ENCODE measurements at places on chromosomes 6 and 20.

DNA sequence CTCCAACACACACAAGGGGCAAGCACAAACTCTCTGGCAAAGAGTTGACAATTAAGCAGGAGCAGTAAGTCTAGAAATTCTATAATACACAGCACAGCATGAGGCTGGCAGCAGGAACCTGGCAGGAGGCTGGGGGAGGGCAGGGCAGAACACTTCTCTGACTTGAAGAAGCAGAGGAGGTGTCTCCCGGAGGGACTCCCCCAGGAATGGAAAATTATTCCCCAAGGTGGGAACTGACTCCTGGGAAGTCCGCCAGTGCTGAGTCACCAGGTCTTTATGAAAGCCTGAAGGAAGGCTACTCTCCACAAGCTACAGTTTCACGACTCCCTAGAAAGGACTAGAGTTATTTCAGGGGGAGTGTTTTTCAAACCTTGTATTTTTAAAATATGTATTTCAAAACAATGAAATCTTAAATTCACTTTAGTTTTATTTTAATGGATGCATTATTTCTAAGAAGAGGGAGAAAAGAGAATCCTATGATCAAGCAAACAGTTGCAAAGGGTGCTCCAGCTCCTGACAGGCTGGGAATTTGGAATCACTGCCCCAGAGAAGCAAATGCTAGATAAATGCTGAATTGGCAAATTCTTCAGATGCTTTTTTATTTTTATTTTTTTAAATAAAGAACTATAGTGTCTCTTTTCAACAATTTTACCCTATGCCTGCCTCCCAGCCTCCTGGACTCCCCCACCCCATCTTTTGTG, 192.8 kb downstream of the LY86 start:
- no peak for DNase-seq

GRCh38 chr6:157182503-157183264, 140.6 kb downstream of the TMEM242 start:
- DNase-seq, result no peak

DNA sequence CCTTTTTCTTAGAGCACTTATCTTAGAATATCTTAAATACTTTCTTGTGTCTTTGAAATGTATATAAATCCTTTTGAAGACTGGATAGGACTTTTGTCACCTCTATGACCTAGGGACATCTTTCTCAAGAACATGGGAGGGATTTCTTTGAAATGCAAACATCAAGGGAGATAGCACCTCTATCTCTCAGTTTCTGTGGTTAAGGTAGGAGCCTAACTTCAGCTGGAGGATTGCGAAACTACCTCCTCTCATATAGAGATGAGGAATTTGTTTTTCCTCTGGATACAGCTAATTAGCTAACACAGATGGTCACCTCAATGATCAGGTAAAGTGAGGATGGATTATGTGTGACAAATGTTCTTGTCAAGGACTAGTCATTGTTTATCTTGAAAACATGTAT, 631.3 kb upstream of the IMPG1 start:
- DNase-seq, result no peak

GRCh38 chr6:128648022-128648598, 127.7 kb upstream of the PTPRK start:
- no peak for DNase-seq

DNA sequence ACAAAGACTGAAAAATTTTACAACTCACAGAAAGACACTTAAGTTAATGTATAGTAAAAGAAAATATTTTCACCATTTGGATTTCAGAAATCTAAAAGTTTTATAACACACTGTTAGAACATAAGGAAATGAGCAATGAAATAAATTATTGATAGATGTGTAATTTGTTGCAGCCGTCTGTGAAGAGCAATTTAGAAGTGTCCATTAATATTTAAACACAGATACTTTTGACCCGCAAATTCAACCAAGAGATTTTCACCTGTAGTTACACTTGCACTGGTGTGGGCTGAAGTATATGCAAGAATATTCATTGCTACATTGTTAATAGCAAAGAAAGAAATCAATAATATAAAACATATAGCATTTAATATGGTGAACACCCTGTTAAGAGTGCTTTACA, 14.6 kb upstream of the SLC17A3 start:
- no peak for DNase-seq

- no peak for DNase-seq
Measured at GRCh38 chr6:149128489-149129145, 188.9 kb upstream of the TAB2 start.

DNA sequence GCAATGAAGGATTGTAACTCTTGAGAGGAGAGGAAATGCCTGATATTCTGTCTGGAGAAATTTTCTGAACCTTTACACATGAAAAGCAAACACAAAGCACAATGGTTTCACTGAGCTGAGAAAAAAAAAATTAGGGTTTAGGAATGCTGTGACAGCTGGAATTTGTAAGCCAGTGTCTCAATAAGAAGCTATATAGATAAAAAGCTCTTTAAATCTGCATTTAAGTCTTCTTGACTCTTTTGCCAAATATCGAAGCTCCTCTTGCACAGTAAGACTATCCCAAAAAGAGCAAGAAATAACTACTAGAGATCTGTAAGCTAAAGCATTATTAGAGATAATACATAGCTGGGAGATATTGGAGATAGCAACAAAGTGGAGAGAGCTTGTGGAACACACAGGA, 1334.0 kb upstream of the CITED2 start:
- no peak for DNase-seq

- DNase-seq, result no peak
Measured at GRCh38 chr6:22956029-22956681, 386.8 kb downstream of the HDGFL1 start.

DNA sequence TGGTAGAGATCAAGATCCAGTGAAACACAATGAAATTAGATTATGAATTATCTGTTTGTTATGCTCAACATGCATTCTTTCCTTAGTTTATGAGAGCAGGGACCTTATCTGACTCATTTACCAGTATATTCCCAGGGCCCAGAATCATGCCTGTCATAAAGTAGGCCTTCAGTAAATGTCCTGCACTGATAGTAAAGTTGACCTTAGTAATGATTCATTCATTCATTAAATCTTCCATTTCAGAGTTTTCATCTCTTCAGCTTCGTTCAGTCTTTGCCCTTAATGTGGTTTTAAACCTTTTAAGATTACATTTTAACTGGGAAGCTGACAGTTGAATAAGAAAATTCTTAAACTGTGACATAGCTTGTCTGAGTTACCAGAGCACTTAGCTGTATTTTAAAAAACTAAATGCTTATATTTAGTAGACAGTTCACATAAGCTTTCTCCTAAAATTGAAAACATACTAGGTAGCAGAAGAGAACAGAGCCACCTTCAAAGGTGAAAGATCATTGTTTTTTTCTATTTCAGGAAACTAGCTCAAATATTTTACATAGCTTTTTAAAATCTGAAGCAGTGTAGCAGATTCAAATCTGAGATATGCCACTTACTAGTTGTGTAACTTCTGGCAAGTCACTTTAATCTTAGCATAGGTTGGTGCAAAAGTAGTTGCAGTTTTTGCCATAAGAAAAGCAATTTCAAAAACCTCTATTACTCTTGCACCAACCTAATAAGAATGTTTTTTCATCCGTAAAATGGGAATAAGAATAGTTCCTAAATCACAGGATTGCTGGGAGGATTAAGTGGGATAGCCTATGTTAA, 41.4 kb downstream of the MCM8 start:
- no peak for DNase-seq

GRCh38 chr20:46088409-46089166, 1.2 kb downstream of the NCOA5 start:
- DNase-seq, result no peak

- no peak for DNase-seq
Measured at GRCh38 chr6:24872779-24873178, 63.0 kb downstream of the RIPOR2 start.

GRCh38 chr6:130020073-130020906, 1.9 kb downstream of the L3MBTL3 start:
- peak; percentile 36 for DNase-seq

GRCh38 chr6:43246301-43247113, 3.2 kb downstream of the TTBK1 start:
- no peak for DNase-seq

DNA sequence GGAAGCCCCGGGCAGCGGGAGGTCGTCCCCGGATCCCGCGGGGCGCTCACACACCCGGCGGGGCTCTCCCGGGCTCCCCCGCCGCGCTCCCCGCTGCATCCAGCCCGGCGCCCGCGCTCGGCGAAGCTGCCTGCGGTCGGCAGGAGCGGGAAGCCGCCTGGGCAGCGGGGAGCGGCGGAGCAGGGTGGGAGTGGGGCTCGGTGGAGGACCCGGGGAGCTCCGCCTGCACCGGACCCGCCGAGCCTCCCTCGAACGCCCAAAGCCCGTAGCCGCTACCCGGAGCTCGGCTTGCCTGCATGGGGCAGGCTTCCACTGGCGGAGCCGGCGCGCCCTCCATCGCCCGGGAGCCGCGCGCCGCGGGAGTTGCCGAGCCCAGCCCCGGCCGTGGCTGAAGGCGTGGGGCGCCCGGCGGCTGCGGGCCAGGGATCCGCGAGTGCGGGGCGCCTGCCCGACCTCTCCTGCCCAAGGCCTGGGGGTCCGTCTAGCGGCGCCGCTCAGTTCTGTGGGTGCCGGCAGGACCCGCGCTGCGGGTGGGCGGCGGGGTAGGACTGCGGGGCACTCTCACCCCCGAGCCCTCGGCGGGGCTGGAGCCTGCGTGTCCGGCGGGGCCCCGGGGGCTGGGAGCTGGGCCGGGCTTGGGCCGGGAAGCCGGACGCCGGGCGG, 671 bp downstream of the CDH4 start:
- DNase-seq, result no peak

DNA sequence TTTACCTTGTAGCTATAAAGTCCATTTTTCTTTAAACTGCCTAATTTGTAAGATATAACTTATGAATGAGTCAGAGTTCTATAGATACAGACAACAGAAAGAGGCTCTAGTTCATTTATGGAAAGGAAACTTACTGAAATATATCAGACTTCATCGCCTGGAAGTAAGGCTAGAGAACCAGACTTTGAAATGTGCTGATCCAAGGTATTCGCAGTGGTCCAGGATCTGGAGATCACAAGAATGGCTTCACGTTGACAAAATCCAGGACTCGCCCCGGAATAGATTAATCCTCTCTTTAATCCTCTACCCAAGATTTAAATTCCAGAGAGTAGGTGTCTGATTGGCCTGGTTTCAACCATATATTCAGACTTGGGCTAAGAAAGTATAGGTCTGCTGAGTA, 69.1 kb upstream of the LOC128125822 start:
- DNase-seq, result no peak

- no peak for DNase-seq
Measured at GRCh38 chr20:19922716-19923115, 94.4 kb upstream of the NAA20 start.

- DNase-seq, result no peak
Measured at GRCh38 chr20:56872620-56873458, 243.7 kb downstream of the TFAP2C start.

DNA sequence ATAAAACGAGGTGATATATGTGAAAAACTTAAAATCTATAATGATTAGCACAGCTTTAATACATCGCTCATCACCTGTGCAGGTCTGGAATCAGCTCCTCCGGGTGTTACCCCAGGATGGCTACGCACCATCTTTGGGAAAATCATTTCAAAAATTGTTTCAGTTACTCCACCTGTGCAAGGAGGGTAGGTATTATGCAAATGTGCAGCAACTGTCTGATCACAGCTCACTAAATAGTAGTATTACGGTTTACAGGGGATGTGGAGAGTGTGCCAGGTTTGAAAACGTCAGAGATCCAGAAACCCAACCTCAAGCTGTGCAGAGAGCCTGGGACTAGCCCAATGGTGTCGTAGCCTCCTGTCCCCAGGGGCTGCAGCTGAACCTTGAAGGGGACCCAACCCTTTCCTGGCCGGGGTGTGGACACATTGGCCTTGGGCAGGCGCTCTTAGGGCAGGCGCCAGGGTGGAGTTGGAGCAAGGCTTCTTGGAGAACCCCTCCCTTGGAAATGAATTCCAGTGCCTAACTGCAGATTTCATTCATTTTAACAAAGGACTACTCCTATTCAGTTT, 24.2 kb upstream of the SGK1 start:
- DNase-seq, result no peak

- no peak for DNase-seq
Measured at GRCh38 chr20:63973636-63974401, 4.1 kb upstream of the ZNF512B start.

- no peak for DNase-seq
Measured at GRCh38 chr20:53829255-53829723, 235.7 kb upstream of the ZNF217 start.

- DNase-seq, result no peak
Measured at GRCh38 chr6:8113131-8113654, 10.8 kb upstream of the EEF1E1 start.

GRCh38 chr20:32160341-32160740, 47.2 kb downstream of the PLAGL2 start:
- no peak for DNase-seq

- no peak for DNase-seq
Measured at GRCh38 chr20:15610787-15611186, 962.5 kb downstream of the KIF16B start.

DNA sequence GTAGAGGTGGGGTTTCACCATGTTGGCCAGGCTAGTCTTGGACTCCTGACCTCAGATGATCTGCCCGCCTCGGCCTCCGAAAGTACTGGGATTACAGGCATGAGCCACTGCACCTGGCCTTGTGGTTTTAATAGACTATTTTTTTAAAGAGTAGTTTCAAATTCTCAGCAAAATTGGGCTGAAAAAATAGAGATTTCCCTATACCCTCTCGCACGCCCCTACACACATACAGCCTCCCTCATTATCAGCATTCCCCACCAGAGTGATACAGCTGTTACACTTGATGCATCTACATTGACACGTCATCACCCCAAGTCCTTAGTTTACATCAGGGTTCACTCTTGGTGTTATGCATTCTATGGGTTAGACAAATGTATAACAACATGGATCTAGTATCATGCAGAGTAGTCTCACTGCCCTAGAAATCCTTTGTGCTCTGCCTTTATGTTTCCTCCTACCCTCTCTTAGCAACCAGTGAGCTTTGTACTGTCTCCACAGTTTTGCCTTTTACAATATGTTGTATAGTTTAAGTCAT, 103.6 kb downstream of the CDYL start:
- DNase-seq, result no peak
